H1 (cell line): ENCODE measurements at places on chromosomes 11 and 22. TPM values are rescaled to one million over a fixed set of nuclear protein-coding genes. Genes with fewer than 3 reads are reported as not detected.

- H3K4me3 ChIP-seq, result peak overlapping the region; percentile 77
- no peaks in the 10 kb centered on the region for H3K36me3 ChIP-seq
- DNase-seq, result peak; percentile 72
- H3K27me3 ChIP-seq, result peaks cover 22% of the 10 kb centered on the region
Measured at GRCh38 chr11:75524665-75525432, 892 bp downstream of the GDPD5 start.

DNA sequence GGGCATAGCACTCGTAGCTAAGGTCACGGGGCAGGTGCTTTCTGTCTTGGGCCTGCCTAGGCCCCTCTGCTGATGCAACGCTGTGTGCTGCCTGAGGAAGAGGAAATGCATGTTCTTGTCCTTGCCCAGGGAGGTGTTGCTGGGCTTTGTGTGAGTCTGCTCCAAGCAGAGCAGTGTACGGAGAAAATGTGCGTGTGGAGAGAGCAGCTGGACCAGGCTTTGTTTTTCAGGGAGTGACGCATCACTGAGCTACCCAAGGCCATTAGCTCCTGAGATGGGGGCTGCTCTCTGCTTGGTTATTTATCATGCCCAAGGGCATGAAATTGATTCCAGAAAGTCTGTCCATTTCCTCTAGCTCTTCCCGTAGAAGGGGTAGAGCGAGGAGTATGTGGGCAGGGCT, 82.9 kb upstream of the THY1 start:
- H3K4me1 ChIP-seq, result peaks cover 6% of the 10 kb centered on the region; the same call in 1 of the 2 replicates
- no peaks in the 10 kb centered on the region for H3K27me3 ChIP-seq
- H3K4me3 ChIP-seq, result no peak overlapping the region
- no peaks in the 10 kb centered on the region for H3K36me3 ChIP-seq
- no peak for DNase-seq
- no peak overlapping the region for H3K27ac ChIP-seq

DNA sequence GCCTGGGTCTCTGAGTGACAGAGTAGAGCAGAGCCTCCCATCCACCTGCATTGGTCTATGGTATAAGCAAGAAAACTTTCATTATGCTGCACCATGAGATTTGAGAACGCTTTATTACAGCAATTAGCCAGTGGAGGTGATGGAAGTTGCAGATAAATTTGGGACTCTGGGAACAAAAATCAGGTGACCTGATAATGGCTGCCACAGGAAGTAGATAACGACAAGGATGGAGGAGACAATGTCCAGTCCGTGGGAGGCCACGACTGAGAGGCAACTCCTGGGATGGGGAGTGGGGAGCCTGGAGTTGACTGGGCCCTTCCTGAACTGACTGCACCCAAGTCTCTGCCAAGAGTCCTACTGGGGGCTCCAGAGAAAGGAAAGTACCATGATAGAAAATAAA, 4.7 kb downstream of the MRGPRD start:
- no peaks in the 10 kb centered on the region for H3K27me3 ChIP-seq
- no peak overlapping the region for H3K4me3 ChIP-seq
- no peaks in the 10 kb centered on the region for H3K36me3 ChIP-seq
- DNase-seq, result no peak
- no peak overlapping the region for H3K27ac ChIP-seq

Gene OR52N4
- 3.5 and 3.7 TPM in 2 replicates for polyA plus RNA-seq

Gene FERMT3
- polyA plus RNA-seq, result 3.7 and 5.9 TPM in 2 replicates

- H3K27me3 ChIP-seq, result no peaks in the 10 kb centered on the region
- no peak overlapping the region for H3K4me3 ChIP-seq
- H3K4me1 ChIP-seq, result no peaks in the 10 kb centered on the region; the same call in 1 of the 2 replicates
- no peak overlapping the region for H3K27ac ChIP-seq
- no peaks in the 10 kb centered on the region for H3K36me3 ChIP-seq
Measured at GRCh38 chr11:115124786-115125185, 379.4 kb downstream of the CADM1 start.

DNA sequence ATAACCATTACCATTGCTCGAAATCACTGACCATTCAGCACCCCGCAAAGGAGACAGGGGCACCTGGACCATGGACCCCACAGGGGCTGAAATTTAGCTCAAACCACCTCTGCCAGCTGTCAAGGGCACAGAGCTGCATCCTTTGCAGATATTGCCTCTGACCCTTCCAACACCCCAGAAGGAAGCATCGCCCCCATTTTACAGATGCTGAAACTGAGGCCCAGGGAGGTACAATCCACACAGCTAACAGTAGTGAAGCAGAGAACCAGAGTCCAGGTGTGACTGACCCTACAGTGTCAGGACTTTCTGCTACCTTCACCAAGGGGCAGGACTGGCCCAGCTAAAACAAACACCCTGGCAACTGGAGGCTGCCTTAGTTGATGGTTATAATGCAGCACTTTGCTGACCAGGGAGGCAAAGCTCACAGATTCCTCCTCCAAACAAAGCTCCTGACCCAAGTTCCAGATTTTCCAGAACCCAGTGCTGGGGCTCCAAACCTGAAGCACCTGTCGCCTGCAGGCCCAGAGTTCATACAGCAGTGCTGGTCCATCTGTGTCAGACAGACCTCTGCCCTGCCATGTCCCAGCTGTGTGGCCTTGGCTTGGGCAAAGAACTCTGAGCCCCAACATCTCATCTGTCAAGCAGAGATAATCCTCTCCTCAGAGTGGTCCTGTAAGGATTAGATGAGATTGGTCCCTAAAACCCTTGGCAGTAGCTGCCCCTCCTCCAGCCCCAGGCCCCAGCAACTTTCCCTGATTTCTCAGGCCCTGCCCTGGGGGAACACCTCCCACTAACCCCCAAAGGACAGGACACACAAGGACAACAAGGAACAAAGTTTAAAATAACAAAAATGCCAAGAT, 15.2 kb upstream of the ARAP1 start:
- no peak overlapping the region for H3K4me3 ChIP-seq
- DNase-seq, result no peak
- H3K36me3 ChIP-seq, result no peaks in the 10 kb centered on the region
- H3K4me1 ChIP-seq, result peaks cover 26% of the 10 kb centered on the region
- H3K27me3 ChIP-seq, result no peaks in the 10 kb centered on the region

DNA sequence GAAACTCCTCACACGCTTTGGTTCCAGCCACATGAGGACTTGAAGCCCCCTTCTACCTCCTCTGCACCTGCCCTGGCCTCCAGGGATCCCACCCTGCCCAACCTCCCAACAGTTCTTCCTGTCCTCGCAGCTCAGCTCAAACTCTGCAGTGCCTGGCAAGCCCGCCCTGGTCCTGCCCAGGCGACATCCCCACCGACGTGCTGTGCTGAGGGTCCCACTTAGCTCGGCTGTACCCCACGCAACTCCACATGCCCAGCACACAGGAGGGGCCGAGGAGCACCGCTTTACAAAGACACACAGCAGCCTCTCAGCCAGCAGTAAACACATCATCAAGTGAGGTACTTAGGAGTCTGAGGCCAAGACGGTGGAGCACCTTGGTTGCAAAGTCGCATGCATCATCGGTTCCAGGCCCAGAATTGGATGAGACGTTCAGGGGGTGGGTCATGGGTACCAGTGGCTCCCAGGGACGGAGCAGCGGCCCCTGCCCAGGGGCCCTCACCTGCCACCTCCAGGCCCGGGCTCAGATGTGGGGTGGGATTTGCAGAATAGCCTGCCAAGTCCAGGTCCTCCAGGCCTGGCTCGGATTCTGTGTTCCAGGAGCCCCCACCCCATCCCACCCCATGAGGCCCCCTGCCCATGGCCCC, 72.6 kb downstream of the CELSR1 start:
- no peaks in the 10 kb centered on the region; the same call in 1 of the 2 replicates for H3K4me1 ChIP-seq
- H3K27ac ChIP-seq, result no peak overlapping the region
- H3K4me3 ChIP-seq, result no peak overlapping the region
- H3K27me3 ChIP-seq, result no peaks in the 10 kb centered on the region
- no peak for DNase-seq
- H3K36me3 ChIP-seq, result no peaks in the 10 kb centered on the region

DNA sequence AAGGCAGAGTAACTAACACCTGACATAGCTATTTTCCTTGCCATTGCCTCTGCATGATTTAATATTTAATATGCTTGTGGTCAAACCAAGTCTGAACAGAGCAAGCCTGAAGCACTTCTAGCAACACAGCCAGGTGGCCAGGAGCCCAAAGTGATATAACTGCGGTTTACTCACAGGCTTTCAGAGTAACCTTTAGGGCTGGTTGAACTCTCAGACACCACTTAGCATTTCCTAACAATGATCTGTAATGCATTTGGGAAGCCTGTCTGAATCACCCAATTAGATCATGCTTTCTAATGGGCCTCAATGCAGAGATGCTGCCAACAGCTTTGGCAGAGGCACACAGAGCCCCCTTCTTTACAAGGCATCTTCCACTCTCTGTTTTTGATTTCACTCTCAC, 96.1 kb downstream of the FDX1 start:
- H3K4me1 ChIP-seq, result no peaks in the 10 kb centered on the region
- DNase-seq, result no peak
- no peak overlapping the region for H3K4me3 ChIP-seq
- no peaks in the 10 kb centered on the region for H3K27me3 ChIP-seq
- no peaks in the 10 kb centered on the region for H3K36me3 ChIP-seq
- H3K27ac ChIP-seq, result no peak overlapping the region

- H3K36me3 ChIP-seq, result no peaks in the 10 kb centered on the region
- H3K27me3 ChIP-seq, result peaks cover 12% of the 10 kb centered on the region; the same call in 1 of the 2 replicates
- H3K4me1 ChIP-seq, result peaks cover 2% of the 10 kb centered on the region
- no peak for DNase-seq
- no peak overlapping the region for H3K4me3 ChIP-seq
Measured at GRCh38 chr11:120224972-120225909, 14.4 kb downstream of the OAF start.

- peaks cover 77% of the 10 kb centered on the region for H3K36me3 ChIP-seq
- H3K4me1 ChIP-seq, result no peaks in the 10 kb centered on the region
- H3K27ac ChIP-seq, result no peak overlapping the region
- no peak for DNase-seq
Measured at GRCh38 chr22:41261541-41262249, 21.0 kb upstream of the CHADL start.

Gene OLFML1
- polyA plus RNA-seq, result 0.03 TPM in 1 of 2 replicates, not detected in the other

Gene NLRP14
- 0.02 and 0.05 TPM in 2 replicates for polyA plus RNA-seq

- no peaks in the 10 kb centered on the region for H3K27me3 ChIP-seq
- H3K4me1 ChIP-seq, result no peaks in the 10 kb centered on the region
- H3K27ac ChIP-seq, result no peak overlapping the region
- no peak overlapping the region for H3K4me3 ChIP-seq
- DNase-seq, result no peak
Measured at GRCh38 chr11:16843294-16843693, 104.8 kb downstream of the C11orf58 start.

Gene PLAAT3
- 170 and 190 TPM in 2 replicates for polyA plus RNA-seq

Gene ZNF143
- polyA plus RNA-seq, result 37.7 and 69.2 TPM in 2 replicates

GRCh38 chr11:72425053-72425980, 9.0 kb downstream of the CLPB start:
- no peaks in the 10 kb centered on the region for H3K27me3 ChIP-seq
- H3K27ac ChIP-seq, result no peak overlapping the region
- no peaks in the 10 kb centered on the region; the same call in 1 of the 2 replicates for H3K36me3 ChIP-seq
- H3K4me1 ChIP-seq, result peaks cover 4% of the 10 kb centered on the region
